ENCODE measurements at places on chromosomes 11 and 22.
A peak's percentile ranks its signal among the peaks of the same experiment; 100 is the strongest.

- no peak for DNase-seq
Measured at GRCh38 chr22:38239101-38239761, 33.6 kb downstream of the TMEM184B start.

DNA sequence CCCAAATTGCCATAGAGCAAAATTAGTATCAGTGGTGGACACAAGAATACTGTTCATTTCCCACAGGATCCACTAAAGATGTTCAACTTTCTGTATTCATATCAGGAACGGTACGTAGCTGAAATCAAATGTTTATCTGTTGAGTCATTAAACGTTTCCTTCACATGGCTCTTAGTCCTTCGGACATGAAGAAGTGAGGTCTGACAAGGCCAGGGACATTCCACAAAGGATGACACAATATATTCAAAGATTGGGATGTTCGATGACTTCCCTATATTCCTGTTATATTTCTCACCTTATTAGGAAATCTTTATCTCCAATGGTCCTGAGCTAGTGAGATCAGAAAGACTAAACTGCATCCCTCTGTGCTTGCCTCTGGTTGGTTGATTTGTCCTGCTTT, 129.0 kb downstream of the ETS1 start:
- peak; percentile 64 for DNase-seq

DNA sequence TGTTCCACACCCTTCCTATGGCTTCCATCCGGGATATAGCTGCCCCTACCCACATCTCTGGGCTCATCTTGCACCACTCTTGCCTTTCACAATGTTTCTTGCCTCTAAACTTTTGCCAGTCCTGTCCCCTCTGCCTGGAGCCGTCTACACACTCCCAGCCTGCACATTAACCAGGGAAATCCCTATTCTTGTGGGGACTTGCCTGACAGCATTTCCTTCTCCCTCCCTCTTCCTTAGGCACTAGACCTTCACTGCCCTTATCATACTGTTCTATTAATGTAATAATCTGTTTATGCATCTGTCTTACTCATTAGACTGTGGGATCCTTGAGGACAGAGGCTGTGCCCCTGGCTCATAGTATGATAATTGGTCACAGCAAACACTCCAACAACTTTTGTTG, 5.8 kb upstream of the TTC12 start:
- no peak for DNase-seq

DNA sequence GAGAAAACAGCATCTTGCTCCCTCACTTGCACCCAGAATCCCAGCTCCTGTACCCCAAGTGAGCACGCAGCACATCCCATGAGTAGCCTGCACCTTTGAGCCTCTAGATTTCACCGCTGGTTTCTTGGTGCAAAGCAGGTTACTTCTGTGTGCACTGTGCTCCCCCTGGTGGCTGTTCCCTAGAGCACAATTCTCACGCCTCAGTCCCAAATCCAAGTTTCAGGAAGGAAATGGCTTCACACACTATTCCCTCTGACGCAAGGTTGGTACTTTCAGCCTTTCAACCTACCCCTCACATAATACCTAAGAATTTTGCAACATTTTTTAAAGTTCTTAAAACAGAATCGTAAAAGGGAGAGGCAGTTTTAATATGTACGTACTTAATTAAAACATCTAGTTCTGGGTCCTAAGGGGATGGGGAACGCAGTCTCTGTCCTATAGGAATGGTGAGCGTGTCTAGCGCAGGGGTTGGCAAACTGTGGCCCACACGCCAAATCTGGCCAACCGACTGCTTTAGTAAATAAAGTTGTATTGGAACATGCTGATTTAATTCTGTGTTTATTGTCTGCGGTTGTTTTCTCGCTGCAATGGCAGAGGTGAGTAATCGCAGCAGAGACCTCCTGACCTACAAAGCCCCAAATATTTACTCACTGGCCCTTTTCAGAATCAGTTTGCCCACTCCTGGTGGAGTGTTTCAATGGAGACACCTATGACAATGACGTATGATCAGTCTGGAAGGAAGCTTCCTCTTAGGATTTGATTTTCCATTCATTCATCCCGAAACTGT, 27.5 kb downstream of the DHCR7 start:
- no peak for DNase-seq

GRCh38 chr11:65912845-65913244, 6.0 kb downstream of the C11orf68 start:
- no peak for DNase-seq

DNA sequence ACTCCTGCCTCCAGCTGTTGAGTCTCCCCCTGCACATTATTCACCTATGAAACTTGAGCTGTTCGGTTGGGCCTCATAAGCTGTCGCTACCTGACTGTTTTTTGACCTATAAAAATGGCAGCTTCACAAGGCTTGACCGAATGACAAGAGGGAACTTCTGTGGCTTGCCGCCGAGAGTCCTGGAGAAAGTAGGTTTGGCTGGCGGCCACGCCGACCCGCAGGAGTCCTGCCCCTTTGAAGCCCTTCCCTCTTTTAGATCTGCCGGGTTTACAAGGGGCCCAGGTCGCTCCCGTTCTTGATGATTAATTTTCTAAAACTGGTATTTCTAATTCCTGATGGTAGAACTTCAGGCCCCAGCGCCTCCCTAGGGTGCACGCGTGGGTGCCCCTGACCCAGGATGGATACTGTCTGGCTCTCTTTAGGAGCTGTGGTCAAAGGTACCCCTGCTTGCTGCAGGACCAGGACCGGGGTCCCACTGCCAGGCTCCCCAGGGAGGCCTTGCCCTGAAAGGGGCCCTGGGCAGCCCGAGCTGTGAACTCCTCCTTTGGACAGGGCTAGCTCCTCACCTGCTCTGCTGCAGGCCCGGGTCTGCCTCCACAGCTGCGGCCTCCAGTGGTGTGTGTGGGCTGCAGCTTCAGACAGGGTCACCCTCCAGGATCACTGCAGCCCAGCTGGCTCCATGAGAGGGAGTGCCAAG, 171.8 kb downstream of the CTTN start:
- DNase-seq, result no peak

DNA sequence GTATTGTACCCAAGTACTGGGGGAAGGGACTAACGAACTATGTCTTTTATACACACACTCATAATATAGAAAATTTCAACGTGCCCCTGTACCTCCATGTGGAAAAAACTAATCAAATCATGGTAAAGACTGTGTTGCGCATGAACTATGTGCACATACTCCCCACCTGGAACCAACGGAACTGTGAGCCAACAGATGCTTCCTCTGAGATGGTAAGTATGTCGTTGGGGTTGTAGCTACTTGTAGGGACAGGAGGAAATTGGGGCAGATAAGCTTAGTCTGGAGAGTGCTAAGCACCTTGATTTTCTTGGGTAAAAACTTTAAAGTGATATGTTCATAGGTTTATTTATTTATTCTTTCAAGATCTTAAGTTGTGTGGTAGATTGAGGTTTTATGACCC, 40.1 kb downstream of the GLYAT start:
- no peak for DNase-seq

DNA sequence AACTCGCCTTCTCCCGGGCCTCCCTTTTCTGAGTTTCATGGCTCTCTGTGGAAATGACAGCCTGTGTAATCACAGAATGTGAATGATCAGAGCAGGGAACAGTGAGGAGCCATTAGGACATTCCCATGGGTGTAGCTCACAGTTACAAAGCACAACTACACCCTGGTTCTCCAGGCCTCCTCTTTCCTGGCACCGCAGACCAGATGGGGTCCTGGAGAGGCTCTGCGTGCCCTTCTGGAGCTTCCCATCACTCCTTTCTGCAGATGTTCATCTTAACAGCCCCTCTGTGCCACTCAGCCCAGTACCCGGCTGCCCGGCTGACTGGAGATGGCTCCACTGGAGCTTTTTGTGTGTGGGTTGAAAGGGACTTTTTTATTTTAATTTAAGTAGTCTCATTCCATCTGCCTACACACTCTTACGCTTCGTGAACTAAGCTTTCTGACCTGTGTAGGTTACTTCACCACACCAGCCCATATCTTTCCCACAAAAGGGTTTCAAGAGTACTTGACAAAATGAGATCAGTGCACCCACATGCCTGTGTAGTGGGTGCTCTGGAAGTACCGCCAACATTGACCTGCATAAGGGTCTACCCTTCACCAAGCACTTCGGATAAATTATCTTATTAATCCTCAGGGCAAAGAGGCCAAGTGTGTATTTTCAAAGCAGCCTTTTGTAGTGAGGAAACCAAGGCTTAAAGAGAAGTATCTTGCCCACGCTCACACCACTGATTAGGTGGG, 29.8 kb downstream of the SREBF2 start:
- no peak for DNase-seq

GRCh38 chr22:17074648-17075002, 10.2 kb upstream of the IL17RA start:
- peak; percentile 78 for DNase-seq

DNA sequence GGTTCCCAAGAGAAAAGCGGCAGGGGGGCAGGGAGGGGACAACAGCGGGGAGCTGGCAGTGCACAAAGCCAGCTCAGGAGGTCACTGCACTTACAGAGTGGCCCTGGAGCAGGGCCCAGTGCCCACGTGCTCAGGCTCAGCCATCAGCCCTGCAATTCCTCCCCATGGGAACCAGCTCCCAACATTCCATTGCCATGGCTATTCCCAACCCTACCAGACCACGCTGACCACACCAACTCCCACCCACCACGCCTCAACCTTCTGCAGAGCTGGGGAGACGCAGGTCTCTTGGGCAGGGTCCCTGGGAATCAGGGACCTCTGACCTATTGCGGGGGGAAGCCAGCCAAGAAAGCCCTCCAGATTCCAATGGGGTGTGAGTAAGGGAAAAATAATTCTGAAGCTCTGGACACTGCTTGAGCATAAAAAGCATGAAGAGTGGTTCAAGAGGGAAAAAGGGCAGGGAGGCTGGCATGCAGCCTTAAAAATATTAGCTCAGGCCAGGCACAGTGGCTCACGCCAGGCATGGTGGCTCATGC, 38.3 kb upstream of the TFIP11 start:
- peak; percentile 53 for DNase-seq

- no peak for DNase-seq
Measured at GRCh38 chr11:13486926-13487660, 8.7 kb downstream of the PTH start.

GRCh38 chr11:134745456-134745855, 333.4 kb upstream of the B3GAT1 start:
- DNase-seq, result no peak

- DNase-seq, result peak; percentile 99
Measured at GRCh38 chr11:12075822-12076821, 34.3 kb upstream of the MICAL2 start.

- no peak for DNase-seq
Measured at GRCh38 chr11:119989159-119989821, 148.6 kb downstream of the TRIM29 start.
